ENCODE measurements at places on chromosomes 7 and 10.

DNA sequence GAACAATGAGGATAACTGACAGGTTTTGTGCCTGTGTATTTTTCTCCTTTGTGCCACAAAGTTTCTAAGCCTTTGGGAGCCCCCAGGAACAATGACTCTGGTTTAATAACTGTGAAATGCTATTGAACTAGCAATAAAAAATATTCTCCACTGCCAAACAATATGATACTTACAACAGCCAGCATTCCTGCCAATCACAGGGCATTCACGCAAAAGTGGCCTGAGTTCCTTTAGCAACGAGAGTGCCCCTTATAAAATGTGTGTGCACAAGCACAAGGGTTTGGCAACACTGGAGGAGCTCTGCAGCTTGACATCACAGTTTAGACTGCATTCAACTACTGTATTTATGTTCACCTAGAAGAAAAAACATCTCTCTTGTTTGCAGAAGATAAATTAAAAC lies 412.9 kb upstream of the NFE2L3 start:
- no peak for DNase-seq

GRCh38 chr7:149214020-149214720 lies 18.8 kb downstream of the ZNF282 start:
- DNase-seq = no peak

DNA sequence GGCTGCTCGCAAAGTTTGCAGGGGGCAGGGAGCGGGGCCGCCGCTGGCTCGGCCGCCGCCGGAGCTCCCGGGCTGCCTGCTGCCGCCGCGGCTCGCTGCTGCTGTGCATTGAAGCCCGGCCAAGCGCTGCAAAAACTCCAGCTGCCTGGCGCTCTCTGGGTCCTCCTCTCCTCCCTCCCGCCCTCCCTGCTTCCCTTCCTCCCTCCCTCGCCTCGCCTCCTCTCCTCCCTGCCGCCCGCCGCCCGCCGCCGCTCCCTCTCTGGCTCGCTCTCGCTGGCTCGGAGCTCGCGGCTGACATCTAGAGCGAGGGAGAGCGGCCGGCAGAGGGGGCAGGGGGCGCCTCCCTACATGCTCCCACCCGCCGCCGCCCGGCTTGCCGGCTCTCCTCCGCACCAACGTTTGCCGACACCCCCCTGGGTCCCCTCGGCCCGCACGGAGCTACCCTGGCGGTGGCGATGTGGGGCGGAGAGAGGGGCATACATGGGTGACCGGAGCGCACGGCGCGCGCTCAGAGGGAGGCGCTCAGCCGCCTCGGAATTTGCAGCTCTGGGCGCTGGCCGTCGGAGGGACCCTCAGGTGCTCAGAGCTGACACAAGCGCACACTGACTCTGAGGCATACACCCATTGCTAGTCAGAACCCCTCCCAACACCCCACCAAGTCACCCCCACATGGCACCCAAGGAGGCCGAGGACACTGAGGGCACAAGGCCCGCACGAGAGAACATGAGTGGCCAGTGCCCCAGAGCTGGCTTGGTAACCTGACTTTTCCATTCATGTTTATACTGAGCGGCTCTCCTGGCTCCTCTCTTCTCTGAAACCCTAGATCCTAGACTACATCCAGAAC lies 1.2 kb upstream of the PLXNA4 start:
- DNase-seq = peak; percentile 20

GRCh38 chr10:106618646-106619045 lies 545.9 kb downstream of the SORCS1 start:
- DNase-seq = no peak

DNA sequence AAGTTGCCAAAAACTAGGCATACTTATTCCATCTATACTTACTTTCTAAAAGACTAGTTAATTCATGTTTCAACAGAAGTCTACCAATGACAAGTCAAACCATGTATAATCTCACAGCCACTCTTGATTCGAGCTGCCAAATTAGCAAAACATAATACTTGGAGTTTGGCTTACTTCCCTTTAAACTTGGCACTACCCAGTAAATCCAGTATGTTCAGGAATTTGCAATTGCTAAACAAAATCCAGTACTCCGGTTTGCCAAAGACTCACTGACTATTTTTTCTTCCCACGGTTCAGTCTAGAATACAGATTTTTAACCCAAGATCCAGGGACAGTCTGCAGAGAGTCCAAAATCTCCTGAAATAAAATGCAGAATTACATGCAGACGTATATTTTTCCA lies 4.6 kb downstream of the OAT start:
- no peak for DNase-seq

DNA sequence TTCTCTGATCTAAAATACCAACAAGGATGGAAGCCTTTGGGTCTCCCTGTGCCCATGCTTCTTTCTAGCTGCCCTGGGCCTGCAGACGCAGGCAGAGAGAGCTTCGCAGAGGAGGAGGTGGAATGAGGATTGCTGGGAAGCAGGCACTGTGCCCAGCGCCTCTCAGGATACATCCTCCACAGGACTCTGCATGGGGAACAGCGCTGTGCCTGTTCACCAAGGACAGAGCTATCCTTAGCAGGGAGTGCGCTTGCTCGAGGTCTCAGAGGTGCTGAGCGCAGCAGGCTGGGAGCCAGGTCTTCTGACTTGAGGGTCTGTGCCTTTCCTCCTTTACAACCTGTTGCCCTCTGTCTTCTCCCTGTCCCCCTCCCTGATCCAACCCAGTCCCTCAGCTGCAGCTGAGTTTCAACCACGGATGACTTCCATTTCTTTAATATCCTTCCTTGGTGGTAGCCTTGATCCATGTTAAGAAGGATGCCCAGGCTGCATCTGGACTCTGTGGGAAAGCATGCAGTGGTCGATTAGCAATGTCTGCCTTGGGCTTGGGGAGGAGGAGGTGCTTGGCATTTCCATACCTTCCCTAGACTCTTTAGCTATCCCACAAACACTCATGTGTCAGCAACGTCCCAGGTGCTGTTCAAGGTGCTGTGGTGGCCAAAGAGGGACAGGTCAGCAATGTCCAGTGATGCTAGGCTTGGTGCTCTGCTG lies 219.6 kb upstream of the GPR26 start:
- no peak for DNase-seq

DNA sequence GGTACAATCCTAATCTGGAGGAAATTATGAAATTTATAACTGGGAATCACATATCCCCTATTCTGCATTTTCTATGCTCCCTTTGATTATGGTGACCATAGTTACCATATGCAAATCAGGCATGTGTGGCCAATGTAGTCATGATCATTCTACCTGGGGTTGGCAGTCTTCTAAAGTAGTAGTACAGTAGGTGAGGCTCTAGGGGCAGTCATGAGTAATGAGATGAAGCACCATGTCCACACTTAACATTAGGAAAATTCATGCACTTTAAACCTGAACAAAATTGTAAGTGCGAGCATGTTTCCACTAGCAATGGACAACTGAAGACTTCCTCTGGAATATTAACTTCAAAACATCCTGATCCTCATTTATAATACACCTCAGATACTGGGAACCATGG lies 545.9 kb downstream of the SUGCT start:
- DNase-seq = peak; percentile 2

GRCh38 chr10:75099952-75100763 lies 11.3 kb upstream of the SAMD8 start:
- DNase-seq = peak; percentile 56

GRCh38 chr10:6929148-6929830 lies 349.2 kb upstream of the PRKCQ start:
- DNase-seq = no peak

- no peak for DNase-seq
These were observed 48.2 kb upstream of the ANKRD1 start for GRCh38 chr10:90969121-90969534.

GRCh38 chr10:15227611-15228372 lies 59.3 kb upstream of the NMT2 start:
- DNase-seq = no peak

- no peak for DNase-seq
These were observed 30.2 kb upstream of the LEP start for GRCh38 chr7:128210590-128211570.

GRCh38 chr10:31036209-31036608 lies 4.5 kb upstream of the ZNF438 start:
- no peak for DNase-seq
